Pulmonary artery endothelial cell (primary cell): ENCODE measurements at places on chromosomes 3 and 15.
A peak's percentile ranks its signal among the peaks of the same experiment; 100 is the strongest.

GRCh38 chr15:65868546-65869125 lies 655 bp upstream of the RAB11A start:
- DNase-seq = no peak

DNA sequence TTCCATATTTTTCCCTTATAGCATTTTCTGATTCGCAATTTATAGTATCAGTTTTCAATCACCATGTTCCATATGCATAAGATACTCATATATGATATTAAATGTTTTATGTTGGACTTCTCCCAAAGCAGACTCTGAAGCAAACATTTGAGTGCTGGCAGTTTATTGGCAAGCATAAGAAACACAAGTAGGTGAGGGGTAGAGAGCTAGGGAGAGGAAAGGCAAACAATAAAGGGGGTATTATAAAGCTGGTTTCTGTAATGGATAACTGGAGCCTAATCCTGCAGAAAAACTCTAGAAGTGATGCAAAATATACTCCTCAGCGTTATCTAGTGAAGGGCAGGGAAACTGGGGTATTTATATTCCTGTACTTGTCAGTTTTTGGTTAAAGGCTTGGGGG lies 491.5 kb upstream of the TGFBR2 start:
- no peak for DNase-seq

- DNase-seq = peak; percentile 57
Observed at GRCh38 chr3:71056327-71056726, 527.2 kb downstream of the FOXP1 start.

GRCh38 chr3:146501752-146502151 lies 32.4 kb upstream of the PLSCR2 start:
- DNase-seq = no peak

GRCh38 chr3:184608209-184608608 lies 46.6 kb downstream of the EPHB3 start:
- no peak for DNase-seq

DNA sequence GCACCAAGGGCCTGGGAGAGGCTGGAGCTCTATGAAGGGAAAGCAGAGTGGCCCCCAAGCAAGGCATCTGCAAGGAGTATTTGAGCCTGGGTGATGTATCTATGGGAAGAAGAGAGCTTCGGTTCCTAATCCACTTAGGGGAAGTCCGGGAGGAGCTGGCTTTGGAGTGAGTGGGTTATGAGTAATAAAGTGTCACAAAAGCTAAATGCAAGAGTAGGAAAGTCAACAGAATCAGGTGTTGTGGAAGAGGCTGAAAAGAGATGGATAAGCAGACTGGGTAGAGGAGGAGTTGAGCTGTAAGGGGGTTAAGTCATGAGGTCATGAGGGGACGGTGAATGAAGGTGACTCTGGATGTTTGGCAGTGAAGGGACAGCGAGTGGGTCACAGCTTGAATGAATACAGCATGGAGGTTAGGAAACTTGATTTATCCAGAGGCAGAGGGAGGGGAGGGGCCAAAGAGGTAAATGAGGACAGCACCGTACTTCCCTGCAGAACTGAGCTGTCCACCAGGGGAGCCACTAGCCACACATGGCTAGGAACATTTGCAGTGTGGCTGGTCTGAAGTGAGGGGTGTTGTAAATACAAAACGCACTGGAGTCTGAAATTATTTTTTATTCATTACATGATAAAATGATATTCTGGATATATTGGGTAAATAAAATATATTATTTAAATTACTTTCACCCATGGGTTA lies 83.3 kb downstream of the ADCY5 start:
- no peak for DNase-seq

- no peak for DNase-seq
Observed at GRCh38 chr3:43867436-43868072, 176.8 kb downstream of the ABHD5 start.

GRCh38 chr3:41845826-41846225 lies 116.1 kb downstream of the ULK4 start:
- DNase-seq = no peak

GRCh38 chr3:31695280-31696008 lies 162.7 kb downstream of the STT3B start:
- DNase-seq = no peak

- DNase-seq = no peak
Observed at GRCh38 chr3:25462495-25462894, 34.4 kb downstream of the RARB start.

DNA sequence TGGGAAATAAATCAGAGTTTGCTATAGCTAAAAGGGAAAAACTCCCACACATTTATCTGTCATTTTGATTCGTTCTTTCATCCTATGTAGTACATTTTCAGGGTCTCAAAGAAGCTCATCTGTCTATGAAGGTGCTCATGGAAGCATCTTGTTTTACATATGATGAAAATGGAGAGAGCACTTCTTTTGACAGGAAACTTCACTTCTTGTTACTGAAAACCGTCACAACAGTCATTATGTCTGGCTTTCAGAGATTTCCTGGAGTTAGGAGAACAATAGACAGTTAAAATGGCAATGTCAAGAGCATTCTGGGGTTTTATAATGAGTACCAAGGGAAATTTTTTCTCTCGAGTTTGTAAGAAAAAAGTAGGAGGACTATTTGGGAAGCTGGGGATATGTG lies 83.3 kb downstream of the TMEM108 start:
- DNase-seq = no peak

DNA sequence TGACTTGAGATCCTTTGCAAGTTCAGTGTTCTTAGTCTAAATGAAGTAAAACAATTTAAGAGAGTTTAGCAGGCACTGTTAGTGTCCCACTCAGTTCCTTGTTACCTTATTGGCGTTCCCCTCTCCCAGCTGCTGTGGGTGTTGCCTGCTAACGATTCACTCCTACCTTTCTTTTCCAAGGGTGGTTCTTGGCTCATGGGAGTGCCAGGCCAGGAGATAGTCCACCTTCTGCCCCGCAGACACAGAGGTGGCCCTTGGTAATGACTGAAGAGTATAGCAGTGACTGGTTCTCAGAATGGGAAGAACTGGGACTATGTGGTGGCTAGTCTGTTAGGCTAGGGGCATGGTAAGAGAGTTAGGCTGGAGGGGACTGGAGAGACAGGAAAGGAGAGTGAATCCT lies 240.4 kb downstream of the EDEM1 start:
- DNase-seq = no peak

DNA sequence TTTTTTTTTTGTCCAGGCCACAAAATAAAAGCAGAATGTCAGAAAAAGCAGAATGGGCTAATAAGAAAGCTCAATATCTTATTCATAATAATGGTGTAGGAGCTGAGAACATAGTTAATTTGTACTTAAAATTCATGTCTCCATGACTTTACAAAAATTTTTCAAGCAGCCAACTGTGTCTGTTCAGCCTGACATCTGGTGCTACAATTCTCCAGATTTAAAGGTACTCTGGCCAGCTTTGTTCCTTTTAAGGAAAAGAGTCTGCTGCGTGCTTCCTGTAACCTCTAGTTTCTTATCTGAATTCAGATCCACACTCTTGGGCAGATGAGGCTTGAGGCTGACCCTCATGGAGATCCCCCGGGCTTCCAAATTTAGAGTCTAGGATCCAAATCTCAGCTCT lies 8.7 kb upstream of the RFX7 start:
- no peak for DNase-seq

GRCh38 chr15:68295014-68295805 lies 17.7 kb downstream of the FEM1B start:
- DNase-seq = no peak

DNA sequence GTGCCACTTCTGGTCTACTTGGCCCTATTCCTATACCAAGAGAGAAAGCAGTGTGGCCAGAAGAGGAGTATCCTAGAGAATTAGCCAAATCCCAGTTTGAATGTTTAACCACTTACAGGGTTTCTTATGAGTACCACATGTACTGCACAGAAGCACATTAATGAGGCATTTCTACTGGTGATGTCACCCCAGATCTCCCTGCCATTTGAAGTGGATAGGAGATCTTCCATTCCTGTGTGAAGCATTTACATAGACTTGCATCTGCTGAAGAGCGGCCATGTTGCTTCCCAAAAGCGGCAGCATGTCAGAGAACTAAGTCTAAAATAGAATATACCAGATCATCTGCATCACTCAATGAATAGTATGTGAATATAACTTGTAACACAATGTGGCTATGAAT lies 108.4 kb upstream of the TUSC7 start:
- DNase-seq = no peak

GRCh38 chr3:50388016-50388719 lies 28.8 kb upstream of the TMEM115 start:
- DNase-seq = no peak

GRCh38 chr3:72995337-72995736 lies 1.3 kb upstream of the PPP4R2 start:
- DNase-seq = no peak

DNA sequence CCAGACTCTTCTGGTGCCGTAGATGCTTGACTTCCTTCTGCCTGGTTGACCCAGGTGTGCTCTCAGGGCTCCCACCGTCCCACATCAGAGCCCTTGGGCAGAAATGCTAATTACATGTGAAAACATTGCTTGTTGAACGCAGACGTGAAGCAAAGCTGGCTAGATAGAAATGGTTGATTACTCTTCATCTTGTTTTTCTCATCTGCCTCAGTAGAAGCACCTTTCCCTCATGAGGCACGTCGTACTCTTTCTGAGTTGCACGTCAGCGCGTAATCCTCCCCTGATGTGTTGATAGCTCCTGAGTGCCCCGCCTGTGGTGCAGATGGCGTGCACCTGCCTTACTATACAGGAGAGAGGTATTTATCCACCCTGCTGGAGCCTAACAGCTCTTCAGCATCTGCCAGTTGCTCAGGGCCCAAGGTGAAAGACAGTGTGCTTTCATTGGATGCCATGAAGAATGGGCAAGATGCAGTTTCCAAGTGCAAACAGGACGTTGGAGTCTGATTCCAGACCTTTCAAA lies 18.1 kb downstream of the MAP6D1 start:
- no peak for DNase-seq

- DNase-seq = no peak
Observed at GRCh38 chr3:100105501-100105900, 8.8 kb downstream of the FILIP1L start.

- no peak for DNase-seq
Observed at GRCh38 chr3:127639173-127640041, 10.4 kb downstream of the PODXL2 start.

DNA sequence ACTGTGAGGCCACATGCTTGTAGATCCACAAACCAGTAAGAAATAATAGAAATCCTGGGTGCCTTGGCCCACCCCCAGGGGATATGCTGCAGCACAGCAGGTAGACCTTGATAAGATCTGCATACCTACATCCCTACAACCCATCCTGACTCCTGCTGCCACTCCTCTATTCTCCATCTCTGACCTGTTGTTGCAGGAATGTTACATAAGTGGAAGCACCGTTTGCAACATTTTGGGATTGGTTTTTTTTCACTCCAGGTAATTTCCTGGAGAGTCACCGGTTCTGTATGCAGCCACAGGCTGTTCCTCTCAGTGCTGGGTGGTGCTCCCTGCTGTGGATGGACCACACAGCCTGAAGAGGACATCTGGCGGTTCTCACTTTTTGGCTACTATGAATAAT lies 16.1 kb upstream of the CSPG5 start:
- DNase-seq = no peak

GRCh38 chr15:96340598-96341512 lies 10.4 kb downstream of the NR2F2 start:
- no peak for DNase-seq

GRCh38 chr3:36826240-36826639 lies 61.9 kb upstream of the DCLK3 start:
- DNase-seq = no peak

- DNase-seq = no peak
Observed at GRCh38 chr3:196624067-196624790, 15.3 kb upstream of the NRROS start.

DNA sequence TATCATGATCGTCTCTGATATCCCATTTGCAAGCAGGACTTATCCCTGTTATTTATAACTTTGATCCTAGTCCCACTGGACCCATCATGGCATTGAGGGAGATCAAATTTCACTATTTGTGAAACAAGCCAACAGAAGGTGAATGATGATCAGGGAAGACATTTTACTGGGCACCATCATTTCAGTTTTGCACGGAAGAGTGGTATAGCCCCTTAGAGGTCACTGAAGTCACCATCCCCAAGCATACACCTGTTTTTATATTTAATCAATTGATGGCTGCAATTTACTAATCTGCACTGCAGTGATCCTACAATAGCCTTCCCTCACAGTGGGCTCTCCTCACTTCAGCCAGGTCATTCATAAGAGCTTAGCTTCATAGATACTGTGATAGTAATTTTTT lies 132.4 kb downstream of the FHIT start:
- DNase-seq = no peak

GRCh38 chr15:65212097-65212496 lies 824 bp upstream of the CILP start:
- DNase-seq = no peak

- DNase-seq = no peak
Observed at GRCh38 chr3:108835101-108835500, 12.5 kb downstream of the TRAT1 start.

DNA sequence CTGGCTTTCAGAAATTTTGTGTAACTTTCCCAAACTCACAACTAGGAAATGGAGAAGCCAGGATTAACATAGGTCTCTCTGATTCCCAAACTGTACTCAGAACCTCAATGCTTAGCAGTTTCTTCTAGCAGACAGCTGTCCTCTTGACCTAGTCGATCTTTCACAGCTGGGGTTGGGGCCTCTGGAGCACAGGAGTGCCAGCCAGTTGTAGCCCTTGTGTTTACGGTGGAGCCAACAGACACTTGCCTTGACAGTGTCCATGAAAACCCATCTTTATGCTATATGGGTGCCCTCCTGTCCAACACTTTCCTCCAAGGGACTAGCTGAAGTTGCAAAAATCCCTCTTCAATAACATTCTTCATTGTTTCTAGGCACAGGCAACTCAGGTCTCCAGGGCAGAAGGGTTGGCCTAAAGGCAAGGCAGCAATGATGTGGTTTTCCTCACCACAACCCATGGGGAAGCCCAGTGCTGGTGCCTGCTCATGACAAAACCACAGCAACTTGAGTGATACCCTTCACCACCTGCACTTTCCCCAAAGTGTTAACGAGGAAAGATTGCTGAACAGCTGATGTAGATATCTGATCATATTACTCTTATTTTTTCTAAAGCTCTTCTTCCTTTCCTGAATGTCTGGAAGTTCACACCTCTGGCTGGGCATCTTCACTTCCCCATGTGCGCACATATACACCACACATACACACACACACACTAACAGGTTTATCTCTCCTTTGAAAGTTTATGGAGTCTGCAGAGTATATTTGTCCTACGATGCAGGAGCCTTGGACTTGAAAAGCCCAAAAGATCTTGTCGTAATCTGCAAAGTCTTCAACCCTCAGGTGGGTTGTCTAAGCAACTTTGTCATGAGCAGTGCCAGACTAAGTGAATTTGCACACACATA lies 11.0 kb upstream of the KNG1 start:
- no peak for DNase-seq
